ENCODE measurements at places on chromosomes 16 and 17.

- DNase-seq: no peak
Measured at GRCh38 chr17:27402943-27403342, 53.3 kb upstream of the KSR1 start.

GRCh38 chr17:46056800-46057304, 57.8 kb downstream of the STH start:
- no peak for DNase-seq

GRCh38 chr17:37079735-37080134, 131.0 kb downstream of the AATF start:
- no peak for DNase-seq

GRCh38 chr16:27999687-28000086, 63.8 kb downstream of the GSG1L start:
- no peak for DNase-seq

GRCh38 chr17:67178555-67178954, 66.4 kb downstream of the HELZ start:
- DNase-seq: no peak

- no peak for DNase-seq
Measured at GRCh38 chr17:2435862-2436261, 35.0 kb upstream of the MNT start.

DNA sequence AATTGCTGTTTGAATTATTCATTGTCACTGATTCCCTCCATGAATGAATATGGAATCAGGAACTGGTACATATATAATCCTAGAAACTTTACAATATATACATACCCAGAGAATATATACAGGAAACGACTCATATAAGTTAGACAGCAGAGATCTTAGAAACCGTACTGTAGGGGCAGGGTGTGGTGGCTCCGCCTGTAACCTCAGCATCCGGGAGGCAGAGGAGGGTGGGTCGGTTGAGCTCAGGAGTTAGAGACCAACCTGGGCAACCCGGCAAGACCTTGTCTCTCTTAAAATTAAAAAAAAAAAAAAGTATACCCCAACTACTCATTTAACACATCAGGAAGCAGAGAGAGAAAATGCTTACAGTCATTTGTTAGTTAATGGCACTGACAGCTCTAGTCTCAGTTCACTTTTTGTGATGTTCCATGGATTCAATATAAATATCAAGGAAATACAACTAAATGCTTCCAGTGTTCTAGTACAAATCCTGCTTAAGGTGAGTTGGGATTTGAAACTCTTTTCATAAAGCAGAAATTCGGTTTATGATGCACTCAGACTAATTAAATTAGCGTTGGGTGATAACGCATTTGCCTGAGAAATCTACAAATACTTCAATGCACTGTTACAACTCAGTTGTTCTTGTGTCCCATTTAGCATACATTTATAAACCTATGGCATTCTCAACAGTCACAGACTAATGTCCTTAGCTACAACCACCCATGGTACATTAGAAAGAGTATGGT, 5.6 kb downstream of the GLG1 start:
- no peak for DNase-seq

- DNase-seq: no peak
Measured at GRCh38 chr16:86519007-86519648, 8.8 kb downstream of the FOXF1 start.

DNA sequence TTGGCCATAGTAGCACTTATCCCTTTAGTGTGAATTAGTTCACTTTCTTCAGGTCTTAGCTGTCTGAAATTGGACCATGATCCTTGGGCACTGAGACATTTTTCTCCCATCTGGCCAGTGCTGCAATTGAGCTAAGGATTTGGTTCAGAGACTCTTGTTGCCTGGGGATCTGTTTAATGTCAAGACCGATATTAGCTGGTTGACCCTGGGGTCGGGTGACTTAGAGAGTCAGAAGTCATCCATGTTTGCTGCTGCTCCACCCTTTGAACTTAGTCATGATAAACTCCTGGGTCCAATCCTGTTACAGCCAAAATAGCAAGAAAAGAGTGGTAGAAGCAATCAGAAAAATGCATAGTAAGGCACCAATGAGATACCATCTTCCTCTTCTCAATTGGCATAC, 45.8 kb upstream of the TOX3 start:
- DNase-seq: no peak

- no peak for DNase-seq
Measured at GRCh38 chr16:85417156-85417860, 195.8 kb upstream of the GSE1 start.

DNA sequence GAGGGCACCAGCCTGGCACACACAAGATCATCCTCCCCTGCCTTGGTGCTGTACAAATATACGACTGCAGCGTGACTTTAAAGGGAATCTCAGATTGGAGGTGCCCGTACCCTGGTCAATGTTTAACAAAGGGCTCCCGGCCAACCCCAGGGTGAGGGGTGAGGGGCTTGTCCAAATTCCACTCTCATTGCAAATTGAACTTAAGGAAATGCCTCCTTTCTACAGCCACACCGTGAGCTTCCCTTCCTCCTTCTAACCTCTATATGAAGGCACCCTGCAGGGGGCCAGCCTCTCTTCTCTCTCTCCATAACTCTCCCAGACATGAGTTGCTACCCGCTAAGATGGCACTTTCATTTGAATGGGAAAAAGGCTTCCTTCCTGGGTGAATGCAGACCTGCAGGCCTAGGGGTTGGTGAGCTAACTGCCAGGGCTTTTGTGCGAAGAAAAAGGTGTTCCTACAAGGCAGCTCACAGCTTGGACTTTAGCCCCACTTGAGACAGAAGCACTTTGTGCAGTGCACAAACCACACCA, 76.6 kb downstream of the IRF8 start:
- no peak for DNase-seq

DNA sequence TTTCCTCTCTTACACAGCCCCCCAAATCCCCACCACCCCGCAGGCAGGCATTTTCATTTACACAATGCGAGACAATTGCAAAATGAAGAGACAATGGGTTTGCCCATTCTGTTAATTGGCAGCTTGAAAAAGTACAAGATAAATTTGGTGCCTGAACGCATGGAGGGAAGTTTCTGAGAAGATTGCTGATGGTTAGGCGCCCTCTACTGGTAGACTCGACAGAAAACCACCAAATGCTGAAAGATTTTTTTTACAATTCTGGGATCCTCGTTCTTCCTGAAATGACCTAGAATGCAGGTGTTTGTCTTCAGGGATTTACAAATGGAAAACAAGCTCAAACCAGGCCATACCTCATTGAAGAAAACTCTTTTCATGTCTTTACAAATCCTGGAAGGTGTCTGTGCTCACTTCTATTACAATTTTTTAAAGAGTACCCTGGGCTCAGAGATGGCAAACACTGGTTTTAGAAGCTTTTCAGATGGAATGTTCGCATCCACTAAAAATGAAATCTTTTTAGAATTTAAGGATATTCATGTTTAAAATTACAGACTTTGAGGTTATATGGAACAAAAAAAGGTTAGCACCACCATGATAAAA, 338.5 kb downstream of the PMP22 start:
- no peak for DNase-seq

GRCh38 chr17:34135841-34136240, 119.2 kb upstream of the CCL2 start:
- no peak for DNase-seq

DNA sequence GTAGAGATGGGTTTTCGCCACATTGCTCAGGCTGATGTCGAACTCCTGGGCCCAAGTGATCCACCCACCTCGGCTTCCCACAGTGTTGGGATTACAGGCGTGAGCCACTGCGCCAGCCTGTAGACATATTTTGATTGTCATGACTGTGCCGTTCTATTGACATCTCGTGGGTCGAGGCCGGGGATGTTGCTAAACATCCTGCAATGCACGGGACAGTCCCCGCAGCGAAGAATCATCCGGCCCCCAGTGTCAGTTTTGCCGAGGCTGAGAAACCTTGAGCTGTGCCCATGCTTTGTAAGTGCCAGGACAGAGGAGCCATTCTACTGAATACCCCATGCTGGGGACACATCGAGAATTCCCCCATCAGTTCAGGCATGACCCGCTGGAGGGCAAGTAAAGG, 69.1 kb upstream of the GSE1 start:
- no peak for DNase-seq

GRCh38 chr16:48353565-48354163, 31.5 kb downstream of the SIAH1 start:
- DNase-seq: no peak

DNA sequence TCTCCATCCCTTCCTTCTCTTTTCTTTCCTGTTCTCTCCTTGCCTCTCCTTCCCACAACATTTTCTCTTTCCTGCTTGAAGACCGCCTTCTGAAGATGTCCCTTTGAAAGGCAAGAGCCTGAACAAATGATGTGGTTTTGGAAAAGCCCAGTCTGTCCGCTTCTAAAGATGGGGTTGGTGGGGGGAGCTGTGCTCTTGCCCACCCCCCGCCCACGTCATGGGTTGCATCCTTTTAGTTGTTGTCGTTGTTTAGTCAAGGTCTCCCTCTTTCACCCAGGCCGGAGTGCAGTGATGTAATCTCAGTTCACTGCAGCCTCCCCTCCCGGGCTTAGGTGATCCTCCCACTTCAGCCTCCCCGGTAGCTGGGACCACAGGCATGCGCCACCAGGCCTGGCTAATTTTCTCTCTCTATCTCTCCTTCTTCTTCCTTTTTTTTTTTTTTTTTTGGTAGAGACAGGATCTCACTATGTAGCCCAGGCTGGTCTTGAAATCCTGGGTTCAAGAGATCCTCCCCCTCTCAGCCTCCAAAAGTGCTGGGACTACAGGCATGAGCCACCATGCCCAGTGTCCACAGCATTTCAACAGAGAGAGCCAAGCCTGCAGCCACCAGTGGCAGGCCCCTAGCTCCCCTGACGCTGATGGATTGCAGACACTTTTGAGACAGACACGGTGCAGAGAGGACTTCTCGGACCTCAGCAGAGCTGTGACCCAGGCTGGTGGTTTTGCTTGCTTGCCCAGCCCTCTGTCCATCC, 26.0 kb upstream of the CIBAR2 start:
- no peak for DNase-seq

GRCh38 chr17:77352996-77353395, 212.2 kb downstream of the SEC14L1 start:
- DNase-seq: no peak

DNA sequence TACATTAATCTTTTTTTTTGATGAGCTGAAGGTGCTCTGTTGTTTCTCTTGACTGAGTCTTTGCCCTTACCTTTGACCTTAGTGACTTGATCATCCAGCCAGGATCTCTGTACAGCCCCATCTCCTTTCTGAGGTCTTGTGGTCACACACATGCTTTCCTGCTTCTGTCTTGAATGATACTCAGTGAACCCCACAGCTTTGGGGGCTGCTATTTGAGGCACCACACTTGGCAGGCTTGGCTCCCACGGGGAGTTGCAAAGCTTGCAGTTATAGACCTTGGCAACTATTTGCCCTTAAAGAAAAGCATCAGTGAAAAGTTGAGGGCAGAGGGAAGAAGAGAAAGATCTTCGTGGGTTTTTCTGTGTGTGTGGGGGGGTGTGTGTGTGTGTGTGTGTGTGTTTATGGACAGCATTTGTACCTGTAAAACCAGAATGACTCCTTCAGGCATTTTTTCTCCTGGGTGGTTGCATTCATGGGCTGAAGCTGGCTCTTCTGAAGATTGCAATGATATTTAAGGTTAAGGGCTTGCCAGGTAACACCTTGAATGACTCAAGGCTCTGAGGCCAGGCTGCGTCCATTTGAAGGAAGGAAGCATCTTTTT, 101.6 kb downstream of the MSI2 start:
- no peak for DNase-seq

DNA sequence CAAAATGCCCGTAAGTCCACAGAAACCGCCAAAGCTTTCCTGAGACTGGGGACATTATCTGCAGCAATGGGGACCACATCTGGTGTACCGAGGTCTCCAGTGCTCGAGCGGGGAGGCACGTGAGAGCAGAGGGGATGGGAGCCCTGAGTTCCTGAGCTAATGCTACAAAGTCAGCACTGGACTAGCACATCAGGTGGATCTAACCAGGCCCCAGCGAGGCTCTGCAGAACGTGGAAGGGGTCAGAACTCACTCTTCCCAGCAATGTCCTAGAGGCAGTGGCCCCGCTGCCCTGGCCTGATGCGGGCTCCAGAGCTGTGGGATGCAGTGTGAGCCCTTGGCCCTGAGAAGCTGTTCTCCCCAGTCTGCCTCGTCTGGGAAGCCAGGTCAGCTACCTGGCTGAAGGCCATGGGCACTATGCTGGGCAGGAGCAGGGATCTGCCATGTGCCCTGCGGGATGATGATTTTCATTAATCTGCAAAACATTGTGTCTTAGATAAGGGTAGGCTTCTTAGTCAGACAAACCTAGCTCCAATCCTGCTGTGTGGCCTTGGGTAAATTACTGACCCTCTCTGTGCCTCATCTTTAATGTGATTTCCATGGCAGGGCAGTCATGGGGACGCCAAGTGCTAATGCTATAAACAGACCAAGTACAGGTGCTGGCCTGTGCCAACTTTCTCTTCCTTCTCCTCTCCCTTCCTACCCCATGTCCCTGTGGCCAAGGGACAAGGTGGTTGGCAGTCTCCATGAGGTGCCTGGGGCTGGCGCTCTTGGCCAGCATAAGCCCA, 40.1 kb upstream of the SLC38A10 start:
- no peak for DNase-seq

Data from cortex of kidney (tissue), 1 donor.